ENCODE measurements at places on chromosomes 5 and 9.

GRCh38 chr5:95957561-95958203, 4.0 kb downstream of the ELL2 start:
- DNase-seq: no peak
- no peaks in the 10 kb centered on the region for H3K27me3 ChIP-seq
- H3K4me1 ChIP-seq: peaks cover 52% of the 10 kb centered on the region
- H3K27ac ChIP-seq: no peak overlapping the region
- peaks cover 34% of the 10 kb centered on the region for H3K36me3 ChIP-seq

- peak overlapping the region; percentile 50 for H3K4me3 ChIP-seq
- no peaks in the 10 kb centered on the region for H3K36me3 ChIP-seq
- H3K4me1 ChIP-seq: peaks cover 8% of the 10 kb centered on the region
- H3K27ac ChIP-seq: no peak overlapping the region
- peaks cover 78% of the 10 kb centered on the region for H3K27me3 ChIP-seq
Measured at GRCh38 chr5:73437101-73437776, 11.3 kb downstream of the FOXD1 start.

GRCh38 chr9:104075801-104076753, 18.0 kb upstream of the SMC2 start:
- no peak overlapping the region for H3K27ac ChIP-seq
- H3K36me3 ChIP-seq: no peaks in the 10 kb centered on the region
- no peak for DNase-seq

GRCh38 chr5:137252512-137252911, 246.6 kb downstream of the SPOCK1 start:
- H3K27ac ChIP-seq: no peak overlapping the region
- H3K36me3 ChIP-seq: no peaks in the 10 kb centered on the region
- DNase-seq: no peak
- H3K27me3 ChIP-seq: peaks cover 4% of the 10 kb centered on the region

- H3K36me3 ChIP-seq: peaks cover 10% of the 10 kb centered on the region
- peak overlapping the region; percentile 88 for H3K4me3 ChIP-seq
- H3K27ac ChIP-seq: peak overlapping the region; percentile 92
- peak; percentile 77 for DNase-seq
Measured at GRCh38 chr9:136117291-136117915, 1.3 kb downstream of the TMEM250 start.

DNA sequence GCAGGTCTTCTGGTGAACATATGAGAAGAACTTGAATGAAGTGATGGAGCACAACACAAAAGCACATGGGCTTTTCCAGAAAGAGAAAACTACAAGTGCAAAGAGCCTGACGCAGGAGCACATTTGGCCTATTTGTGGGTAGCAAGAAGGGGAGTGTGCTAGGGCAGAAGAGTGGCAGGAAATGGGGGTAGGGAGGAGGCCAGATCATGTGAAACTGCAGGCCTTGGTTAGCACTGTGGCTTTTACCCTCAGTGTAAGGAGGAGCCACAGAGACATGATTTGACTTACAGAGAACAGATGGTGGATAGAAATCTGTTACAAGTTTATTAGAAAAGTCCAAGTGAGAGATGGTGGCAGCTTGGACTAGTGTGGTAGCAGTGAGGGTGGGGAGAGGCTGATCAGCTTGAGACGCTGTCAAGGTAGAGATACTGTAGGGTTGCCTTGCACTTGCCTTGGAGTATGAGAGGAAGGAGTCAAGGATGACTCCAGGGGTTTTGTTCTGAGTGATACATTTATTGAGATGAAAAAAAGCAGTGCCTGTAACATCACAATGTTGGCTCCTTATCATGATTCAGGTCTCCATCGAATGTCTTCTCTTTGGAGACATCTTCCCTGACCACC, 126.7 kb downstream of the PPP2R2B start:
- H3K4me1 ChIP-seq: peaks cover 41% of the 10 kb centered on the region
- H3K27me3 ChIP-seq: no peaks in the 10 kb centered on the region
- H3K27ac ChIP-seq: peak overlapping the region; percentile 85
- peaks cover 10% of the 10 kb centered on the region for H3K36me3 ChIP-seq

DNA sequence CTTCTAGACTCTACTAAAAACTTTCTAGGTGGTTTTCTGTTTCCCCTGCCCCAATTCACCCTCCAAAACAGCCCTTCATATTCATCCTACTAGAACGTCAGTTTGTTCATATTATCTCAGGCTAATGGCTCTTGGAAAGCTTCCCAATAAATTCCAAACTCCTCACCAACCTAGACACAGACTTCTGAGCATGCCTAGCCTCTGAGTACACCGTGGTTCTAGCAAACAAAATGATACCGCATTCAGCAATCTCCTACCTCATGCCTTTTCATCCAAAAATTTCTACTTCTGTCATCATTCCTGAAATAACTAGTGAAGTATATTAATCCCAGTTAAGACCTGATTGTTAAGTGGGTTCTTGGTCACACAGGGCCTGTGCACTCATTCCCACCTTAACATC, 46.5 kb upstream of the NR5A1 start:
- DNase-seq: no peak
- H3K27me3 ChIP-seq: no peaks in the 10 kb centered on the region
- peaks cover 5% of the 10 kb centered on the region for H3K4me1 ChIP-seq
- no peak overlapping the region for H3K27ac ChIP-seq
- no peaks in the 10 kb centered on the region for H3K36me3 ChIP-seq

- no peak overlapping the region for H3K27ac ChIP-seq
- H3K4me3 ChIP-seq: no peak overlapping the region
- H3K27me3 ChIP-seq: no peaks in the 10 kb centered on the region
- no peaks in the 10 kb centered on the region for H3K4me1 ChIP-seq
Measured at GRCh38 chr9:120156376-120156775, 423.6 kb downstream of the CDK5RAP2 start.

GRCh38 chr5:170334626-170335025, 37.0 kb upstream of the LCP2 start:
- DNase-seq: peak; percentile 60
- no peak overlapping the region for H3K4me3 ChIP-seq
- no peaks in the 10 kb centered on the region for H3K36me3 ChIP-seq
- H3K4me1 ChIP-seq: peaks cover 39% of the 10 kb centered on the region
- H3K27ac ChIP-seq: no peak overlapping the region

- H3K4me3 ChIP-seq: no peak overlapping the region
- no peaks in the 10 kb centered on the region for H3K36me3 ChIP-seq
- H3K4me1 ChIP-seq: no peaks in the 10 kb centered on the region
- H3K27me3 ChIP-seq: peaks cover 3% of the 10 kb centered on the region
- H3K27ac ChIP-seq: no peak overlapping the region
Measured at GRCh38 chr9:18350995-18351595, 122.9 kb upstream of the ADAMTSL1 start.

DNA sequence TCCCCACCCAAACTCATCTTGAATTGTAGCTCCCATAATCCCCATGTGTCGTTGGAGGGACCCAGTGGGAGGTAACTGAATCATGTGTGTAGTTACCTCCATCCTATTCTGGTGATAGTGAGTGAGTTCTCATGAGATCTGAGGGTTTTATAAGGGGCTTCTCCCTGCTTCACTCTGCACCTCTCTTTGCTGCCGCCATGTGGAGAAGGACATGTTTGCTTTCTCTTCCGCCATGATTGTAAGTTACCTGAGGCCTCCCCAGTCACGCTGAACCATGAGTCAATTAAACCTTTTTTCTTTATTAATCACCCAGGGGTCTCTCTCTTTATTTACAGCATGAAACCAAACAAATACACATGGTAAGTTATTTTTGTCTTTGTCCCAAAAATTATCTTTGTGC, 726.1 kb downstream of the CDH18 start:
- DNase-seq: no peak
- H3K4me1 ChIP-seq: no peaks in the 10 kb centered on the region
- no peak overlapping the region for H3K27ac ChIP-seq
- no peaks in the 10 kb centered on the region for H3K36me3 ChIP-seq
- no peaks in the 10 kb centered on the region for H3K27me3 ChIP-seq

DNA sequence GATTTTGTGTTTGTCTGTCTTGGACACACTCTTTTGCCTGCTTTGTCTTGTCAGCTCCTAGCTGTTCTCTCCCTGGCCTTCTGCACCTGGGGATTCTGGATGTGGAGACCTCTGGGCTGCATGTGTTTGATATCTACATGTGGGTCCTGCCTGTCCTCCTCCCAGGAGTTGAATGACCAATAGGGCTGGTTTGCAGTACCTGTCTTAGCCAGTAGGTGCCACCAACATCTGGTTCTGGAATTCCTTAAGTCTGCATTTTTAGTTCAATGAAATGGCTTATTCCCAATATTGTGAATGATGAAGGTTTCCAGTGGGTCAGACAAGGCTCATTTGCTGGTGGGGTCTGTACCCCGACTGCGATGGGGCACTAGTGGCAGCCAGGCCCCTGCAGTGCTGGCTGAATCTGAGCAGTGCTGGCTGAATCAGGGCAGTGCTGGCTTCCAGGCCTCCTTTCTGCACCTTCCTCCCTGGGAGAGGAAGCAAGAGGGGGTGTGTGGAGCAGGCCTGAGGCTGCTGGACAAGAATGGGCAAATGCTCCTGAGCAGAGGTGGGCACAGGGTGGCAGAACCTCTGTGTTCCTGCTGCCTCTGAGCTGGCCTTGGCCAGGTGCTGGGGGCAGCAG, 73.3 kb downstream of the RXRA start:
- H3K27me3 ChIP-seq: no peaks in the 10 kb centered on the region
- H3K4me1 ChIP-seq: peaks cover 48% of the 10 kb centered on the region
- DNase-seq: peak; percentile 42
- H3K36me3 ChIP-seq: peaks cover 7% of the 10 kb centered on the region

DNA sequence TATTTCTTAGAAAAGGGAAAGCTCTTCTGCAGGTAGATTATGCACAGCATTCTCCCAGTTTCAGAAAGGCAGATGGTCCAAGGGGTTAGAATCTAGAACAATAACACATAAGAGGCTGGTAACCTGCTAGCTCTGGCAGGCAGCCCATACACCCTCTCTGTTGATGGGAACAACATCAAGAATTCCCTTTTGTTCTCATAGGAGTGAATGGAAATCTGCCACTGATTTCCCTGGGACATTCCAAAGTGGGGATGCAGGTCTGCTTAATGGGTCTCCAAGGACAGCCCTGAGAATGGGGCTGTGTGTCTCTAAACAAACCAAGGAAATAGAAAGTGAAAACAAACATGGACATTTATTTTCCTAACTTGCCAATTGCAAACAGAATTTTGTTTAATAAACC, 456.8 kb downstream of the EBF1 start:
- no peak overlapping the region for H3K27ac ChIP-seq
- no peak for DNase-seq
- H3K4me3 ChIP-seq: no peak overlapping the region
- H3K36me3 ChIP-seq: no peaks in the 10 kb centered on the region

DNA sequence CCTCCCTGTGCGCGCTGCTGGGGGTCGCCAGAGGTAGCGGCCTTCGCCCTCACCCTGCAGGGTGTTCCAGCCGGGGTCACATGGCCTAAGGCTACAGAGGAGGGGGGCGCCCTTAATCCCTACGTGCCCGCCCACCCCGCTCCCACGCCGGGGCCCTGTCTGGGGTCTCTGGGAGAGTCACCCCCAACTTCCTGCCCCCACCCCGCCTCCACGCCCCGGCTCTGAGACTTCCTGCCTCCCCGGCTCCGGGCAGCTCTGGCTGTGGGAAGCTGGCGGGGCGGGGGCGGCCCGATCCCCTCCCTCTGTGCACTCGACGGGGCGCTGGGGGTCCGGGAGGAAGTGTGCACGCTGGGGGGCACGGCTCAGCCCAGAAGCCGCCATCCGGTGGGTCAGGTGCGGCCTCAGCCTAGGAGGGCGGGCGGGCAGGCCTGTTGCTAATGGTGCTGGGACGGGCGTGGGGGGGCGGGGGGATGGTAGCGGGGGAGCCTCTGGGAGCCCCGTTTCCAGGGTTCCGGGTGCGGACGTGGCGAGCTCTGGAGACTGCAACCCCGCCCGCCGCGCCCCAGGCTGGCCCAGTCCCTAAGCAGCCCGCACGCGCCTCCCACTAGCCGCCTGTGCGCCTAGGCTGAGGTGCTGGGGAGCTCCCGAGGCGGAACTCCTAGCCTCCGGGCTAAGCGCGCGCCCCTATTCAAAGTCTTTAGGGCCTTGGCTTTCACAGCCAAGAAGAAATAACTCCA, 61.6 kb downstream of the CXXC5 start:
- no peaks in the 10 kb centered on the region for H3K27me3 ChIP-seq
- H3K4me3 ChIP-seq: peak overlapping the region; percentile 42
- H3K4me1 ChIP-seq: peaks cover 32% of the 10 kb centered on the region
- peak; percentile 55 for DNase-seq
- peak overlapping the region; percentile 67 for H3K27ac ChIP-seq

- H3K4me1 ChIP-seq: no peaks in the 10 kb centered on the region
- H3K4me3 ChIP-seq: no peak overlapping the region
- H3K36me3 ChIP-seq: no peaks in the 10 kb centered on the region
- DNase-seq: no peak
- no peak overlapping the region for H3K27ac ChIP-seq
Measured at GRCh38 chr9:15755660-15756059, 202.8 kb downstream of the CCDC171 start.

Data from activated CD8-positive, alpha-beta T cell treated with anti-CD3 and anti-CD28 coated beads for 36 hours (primary cell).